ENCODE measurements at places on chromosomes 12 and 14.

- H3K27me3 ChIP-seq = no peaks in the 10 kb centered on the region
- no peak for DNase-seq
Observed at GRCh38 chr12:113587720-113588119, 116.0 kb upstream of the LHX5 start.

DNA sequence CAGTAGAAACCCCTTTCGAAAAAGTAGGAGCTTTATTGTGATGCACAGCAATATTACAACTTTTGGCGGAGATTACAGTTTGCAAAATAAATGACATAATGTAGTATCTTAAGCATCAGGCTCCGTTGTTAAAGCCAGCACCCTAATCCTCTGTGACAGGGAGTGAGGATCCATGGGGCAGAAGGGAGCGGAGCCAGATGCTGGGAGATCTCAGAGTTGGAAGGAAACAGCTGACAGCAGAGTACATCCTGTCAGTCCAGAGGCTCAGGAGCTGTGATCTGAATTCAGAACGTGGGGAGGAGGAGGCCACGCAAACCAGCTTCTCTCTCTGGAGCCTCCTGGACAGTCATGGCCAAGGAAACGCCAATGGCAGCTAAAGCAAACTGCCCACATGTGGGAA lies 55.7 kb downstream of the TMTC1 start:
- no peak overlapping the region for H3K4me3 ChIP-seq
- H3K27me3 ChIP-seq = no peaks in the 10 kb centered on the region
- no peak overlapping the region for H3K27ac ChIP-seq
- no peaks in the 10 kb centered on the region for H3K36me3 ChIP-seq
- no peaks in the 10 kb centered on the region for H3K4me1 ChIP-seq

DNA sequence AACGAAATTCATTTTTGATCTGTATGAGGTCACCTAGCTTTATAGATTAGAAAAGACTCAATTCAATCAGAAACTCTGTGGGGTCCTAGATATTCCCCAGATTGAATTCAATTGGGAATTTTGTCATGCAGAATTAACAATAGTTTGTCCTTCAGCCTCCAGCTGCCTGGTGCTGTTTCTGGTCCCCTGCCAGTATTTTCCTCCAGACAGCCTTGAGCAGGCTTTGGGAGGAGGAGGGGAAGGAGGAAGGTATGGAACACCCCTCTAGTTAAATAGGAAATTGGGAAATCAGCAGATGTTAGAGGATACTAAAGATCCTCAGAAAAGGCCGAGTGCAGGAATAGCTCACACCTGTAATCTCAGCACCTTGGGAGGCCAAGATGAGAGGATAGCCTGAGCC lies 10.6 kb downstream of the GRIP1 start:
- H3K27me3 ChIP-seq = no peaks in the 10 kb centered on the region
- no peaks in the 10 kb centered on the region for H3K36me3 ChIP-seq
- no peak for DNase-seq
- no peak overlapping the region for H3K27ac ChIP-seq
- H3K4me3 ChIP-seq = no peak overlapping the region

DNA sequence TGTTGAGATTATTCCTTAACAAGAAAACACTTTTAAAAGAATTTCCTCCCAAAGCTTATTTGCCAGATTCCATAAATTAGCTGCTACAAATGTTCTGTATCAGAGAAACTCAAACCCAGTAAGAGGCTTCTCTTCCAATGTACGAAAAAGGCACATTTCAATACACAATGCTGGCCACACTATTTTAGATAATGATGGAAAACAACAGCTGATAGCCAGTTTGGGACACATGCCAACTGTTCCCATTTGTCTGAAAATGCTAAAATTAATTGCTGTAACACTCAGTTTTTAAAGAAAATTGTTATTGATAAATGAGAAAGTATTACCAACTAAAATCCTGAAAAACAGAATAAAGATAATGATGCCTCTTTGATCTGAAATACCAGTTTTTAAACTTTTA lies 4.4 kb downstream of the CFL2 start:
- H3K27ac ChIP-seq = no peak overlapping the region
- no peak for DNase-seq
- no peaks in the 10 kb centered on the region for H3K27me3 ChIP-seq
- no peak overlapping the region for H3K4me3 ChIP-seq
- peaks cover 20% of the 10 kb centered on the region for H3K4me1 ChIP-seq

DNA sequence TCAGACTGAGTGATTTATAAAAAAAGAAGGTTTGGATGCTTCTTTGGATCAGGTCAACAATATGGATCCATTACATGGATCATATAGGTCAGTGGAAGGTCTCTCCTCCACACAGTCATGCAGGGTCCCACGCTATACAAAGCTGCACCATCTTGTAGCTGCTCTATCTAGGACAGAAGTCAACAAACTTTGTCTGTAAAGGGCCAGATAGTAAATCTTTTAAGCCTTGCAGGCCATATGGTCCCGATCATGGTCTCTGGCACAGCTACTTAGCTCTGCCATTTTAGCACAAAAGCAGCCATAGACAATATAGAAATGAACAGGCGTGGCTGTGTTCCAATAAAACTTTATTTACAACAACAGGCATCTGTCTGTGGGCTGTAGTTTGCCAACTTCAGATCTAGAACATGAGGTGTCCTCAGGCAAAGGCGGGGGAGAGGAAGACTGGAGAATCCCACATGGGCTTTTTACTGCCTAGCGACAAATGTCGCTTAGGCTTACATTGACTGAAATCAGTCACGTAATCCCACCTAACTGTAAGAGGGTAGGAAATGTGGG lies 36.7 kb downstream of the TMEM233 start:
- DNase-seq = no peak
- H3K36me3 ChIP-seq = no peaks in the 10 kb centered on the region
- H3K27me3 ChIP-seq = no peaks in the 10 kb centered on the region

GRCh38 chr14:33451211-33451610 lies 499.7 kb downstream of the EGLN3 start:
- no peak overlapping the region for H3K27ac ChIP-seq
- no peak overlapping the region for H3K4me3 ChIP-seq
- H3K27me3 ChIP-seq = no peaks in the 10 kb centered on the region
- DNase-seq = no peak
- no peaks in the 10 kb centered on the region for H3K36me3 ChIP-seq

DNA sequence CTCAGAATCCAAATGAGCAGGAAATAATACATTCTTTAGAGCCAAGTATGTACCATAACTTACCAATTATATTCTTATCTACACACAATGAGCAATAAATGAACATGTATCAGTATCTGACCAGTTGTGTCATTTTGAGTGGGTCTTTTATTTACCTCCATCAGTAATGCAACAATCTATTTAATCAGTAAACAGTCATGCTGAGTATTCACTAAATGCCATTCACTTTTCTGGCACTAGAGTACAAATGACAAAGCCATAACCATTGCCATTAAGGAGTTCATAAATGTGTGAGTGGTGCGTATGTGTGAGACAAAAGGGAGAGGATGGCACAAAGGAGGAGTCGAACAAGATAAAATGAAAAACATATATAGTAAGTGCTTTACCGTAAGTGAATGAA lies 1.5 kb upstream of the STRAP start:
- no peaks in the 10 kb centered on the region for H3K27me3 ChIP-seq
- no peak for DNase-seq
- no peak overlapping the region for H3K4me3 ChIP-seq
- H3K27ac ChIP-seq = no peak overlapping the region
- H3K4me1 ChIP-seq = peaks cover 35% of the 10 kb centered on the region

- H3K27ac ChIP-seq = no peak overlapping the region
- no peak overlapping the region for H3K4me3 ChIP-seq
- peaks cover under 1% of the 10 kb centered on the region for H3K4me1 ChIP-seq
- H3K36me3 ChIP-seq = no peaks in the 10 kb centered on the region
- H3K27me3 ChIP-seq = no peaks in the 10 kb centered on the region
- DNase-seq = no peak
Observed at GRCh38 chr12:601976-602699, 61.1 kb downstream of the NINJ2 start.

GRCh38 chr12:121239351-121240061 lies 29.6 kb downstream of the P2RX4 start:
- no peak for DNase-seq
- peaks cover 5% of the 10 kb centered on the region for H3K36me3 ChIP-seq
- peak overlapping the region; percentile 76 for H3K27ac ChIP-seq
- peaks cover 38% of the 10 kb centered on the region for H3K4me1 ChIP-seq
- no peak overlapping the region for H3K4me3 ChIP-seq

DNA sequence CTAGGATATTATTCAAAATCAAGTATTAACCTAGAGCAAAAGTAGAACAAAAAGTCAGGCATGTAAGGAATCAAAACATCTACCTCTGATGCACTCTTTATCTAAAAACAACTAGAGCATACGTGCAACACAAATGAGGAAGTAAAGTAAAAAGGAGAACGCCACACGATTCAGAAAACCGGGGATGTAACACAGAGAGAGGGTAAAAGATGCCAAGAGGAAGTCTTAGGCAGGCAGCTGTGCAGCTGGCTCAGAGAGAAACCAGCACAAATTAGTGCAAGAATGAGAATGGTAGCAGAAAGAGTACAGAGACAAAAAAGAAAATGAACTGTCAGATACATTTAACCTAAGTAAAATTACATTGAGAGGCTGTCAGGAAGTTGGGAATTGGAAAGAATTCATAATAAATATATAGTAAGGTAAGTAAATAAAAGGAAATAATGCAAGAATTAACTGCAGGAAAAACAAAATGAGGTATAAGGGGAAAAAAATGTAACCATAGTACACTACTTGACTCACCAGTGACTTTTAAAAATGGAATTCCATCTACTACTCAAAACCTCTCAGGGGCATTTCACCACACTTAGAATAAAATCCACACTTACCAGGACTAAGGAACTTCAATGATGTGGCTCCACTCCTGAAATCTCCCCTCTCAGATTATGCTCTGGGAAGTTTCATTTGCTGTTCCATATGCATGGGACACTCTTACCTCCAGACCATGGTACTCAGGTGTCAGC lies 17.1 kb downstream of the BCAT1 start:
- no peak overlapping the region for H3K27ac ChIP-seq
- no peaks in the 10 kb centered on the region for H3K27me3 ChIP-seq
- H3K4me1 ChIP-seq = no peaks in the 10 kb centered on the region

GRCh38 chr12:94743174-94743573 lies 92.8 kb upstream of the TMCC3 start:
- H3K4me3 ChIP-seq = no peak overlapping the region
- DNase-seq = no peak
- H3K27me3 ChIP-seq = peaks cover 3% of the 10 kb centered on the region
- no peaks in the 10 kb centered on the region for H3K36me3 ChIP-seq

DNA sequence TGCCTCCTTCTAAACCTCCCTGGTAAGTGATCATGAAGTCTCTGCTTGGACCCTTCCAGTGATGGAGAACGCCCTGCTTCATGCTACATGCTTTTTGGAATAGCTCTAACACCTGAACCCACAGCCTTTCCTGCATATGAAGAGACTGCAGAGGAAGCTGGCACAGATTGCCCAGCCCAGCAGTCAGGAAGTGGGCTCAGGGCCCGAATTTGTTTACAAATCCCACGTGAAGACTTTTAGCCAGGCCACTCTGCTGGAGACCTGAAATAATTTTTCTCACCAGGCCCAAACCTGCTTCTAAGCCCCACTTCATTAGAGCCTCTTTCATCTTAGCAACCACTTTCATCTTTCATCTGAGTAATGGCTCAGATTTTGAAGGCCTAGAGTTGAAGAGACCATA lies 22.9 kb downstream of the RTN1 start:
- no peak for DNase-seq
- H3K36me3 ChIP-seq = no peaks in the 10 kb centered on the region
- H3K4me1 ChIP-seq = no peaks in the 10 kb centered on the region

DNA sequence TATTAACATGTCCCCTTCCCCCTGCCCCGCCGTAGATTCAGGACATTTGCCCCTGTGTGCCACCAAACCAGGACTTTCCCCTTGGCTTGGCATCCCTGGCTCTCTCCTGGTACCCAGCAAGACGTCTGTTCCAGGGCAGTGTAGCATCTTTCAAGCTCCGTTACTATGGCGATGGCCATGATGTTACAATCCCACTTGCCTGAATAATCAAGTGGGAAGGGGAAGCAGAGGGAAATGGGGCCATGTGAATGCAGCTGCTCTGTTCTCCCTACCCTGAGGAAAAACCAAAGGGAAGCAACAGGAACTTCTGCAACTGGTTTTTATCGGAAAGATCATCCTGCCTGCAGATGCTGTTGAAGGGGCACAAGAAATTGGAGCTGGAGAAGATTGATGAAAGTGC lies 28.9 kb downstream of the HRK start:
- no peak overlapping the region for H3K27ac ChIP-seq
- peaks cover 3% of the 10 kb centered on the region for H3K27me3 ChIP-seq
- no peaks in the 10 kb centered on the region for H3K36me3 ChIP-seq
- no peak overlapping the region for H3K4me3 ChIP-seq

- peaks cover 71% of the 10 kb centered on the region for H3K36me3 ChIP-seq
- H3K4me3 ChIP-seq = no peak overlapping the region
- no peak for DNase-seq
- no peaks in the 10 kb centered on the region for H3K4me1 ChIP-seq
- H3K27ac ChIP-seq = no peak overlapping the region
Observed at GRCh38 chr14:61537563-61538463, 157.5 kb upstream of the HIF1A start.

DNA sequence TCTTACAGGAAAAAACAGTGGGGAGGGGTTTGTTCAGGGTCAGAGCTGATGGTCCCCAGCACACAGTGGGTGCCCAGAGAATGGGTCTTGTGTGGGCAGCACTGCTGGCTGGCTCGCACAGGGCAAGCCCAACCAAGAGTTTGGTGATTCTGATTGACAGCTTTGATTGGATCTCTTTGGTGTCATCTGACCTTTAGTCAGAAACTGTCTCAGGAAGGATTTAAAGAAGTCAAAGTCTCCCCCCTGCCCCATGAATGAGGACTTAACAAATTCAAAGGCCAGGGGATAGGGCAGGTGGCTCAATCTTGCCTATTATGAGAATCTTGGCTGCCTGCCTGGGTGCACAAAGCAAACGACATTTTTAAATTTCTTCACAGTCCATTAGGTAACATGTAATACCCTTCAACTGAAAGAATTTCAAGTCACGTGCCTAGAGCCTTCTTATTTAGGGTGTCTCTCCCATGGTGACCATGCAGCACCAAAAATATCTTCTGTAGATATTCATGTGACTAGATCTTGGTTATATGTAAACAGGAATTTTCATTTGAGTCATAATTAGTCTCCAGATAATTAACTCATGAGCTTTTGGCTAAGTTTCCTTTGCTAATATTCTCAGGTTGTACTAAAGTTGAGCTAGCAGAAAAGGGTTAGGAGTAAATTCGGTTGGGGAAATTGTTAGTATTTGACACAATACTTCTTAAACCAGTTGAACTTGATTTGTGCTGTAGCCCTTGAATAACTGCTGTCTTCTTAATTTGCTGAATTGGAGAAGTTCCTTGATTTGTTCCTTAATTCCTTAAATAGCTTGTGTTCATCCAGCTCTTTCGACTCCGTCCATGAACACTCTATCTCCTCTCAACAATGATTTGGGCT lies 54.5 kb upstream of the HECTD1 start:
- H3K36me3 ChIP-seq = no peaks in the 10 kb centered on the region
- no peaks in the 10 kb centered on the region for H3K4me1 ChIP-seq
- DNase-seq = no peak
- H3K27me3 ChIP-seq = no peaks in the 10 kb centered on the region
- no peak overlapping the region for H3K4me3 ChIP-seq

DNA sequence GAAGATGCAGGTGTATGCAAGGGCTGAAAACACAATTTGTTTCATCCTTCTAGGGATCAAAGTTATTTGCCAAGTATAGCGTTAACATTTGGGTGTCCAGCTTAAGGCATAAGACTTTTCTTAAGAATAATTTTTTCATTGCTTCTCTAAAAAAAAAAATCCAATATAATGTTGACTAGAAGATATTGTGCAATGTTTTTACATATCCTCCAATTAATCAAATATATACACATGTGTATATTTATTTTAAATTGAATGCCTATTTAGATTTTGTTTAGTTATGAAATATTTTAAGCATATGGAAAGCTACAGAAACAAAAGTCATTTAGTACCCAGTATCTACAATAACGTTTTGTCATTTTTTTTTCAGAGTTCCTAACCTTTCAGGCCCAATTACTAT lies 28.5 kb upstream of the KRR1 start:
- H3K27ac ChIP-seq = no peak overlapping the region
- no peaks in the 10 kb centered on the region for H3K4me1 ChIP-seq
- DNase-seq = no peak
- no peaks in the 10 kb centered on the region for H3K36me3 ChIP-seq
- H3K4me3 ChIP-seq = no peak overlapping the region

Measured in CD4-positive, alpha-beta memory T cell (primary cell).